ENCODE measurements at places on chromosomes 1 and 21.

DNA sequence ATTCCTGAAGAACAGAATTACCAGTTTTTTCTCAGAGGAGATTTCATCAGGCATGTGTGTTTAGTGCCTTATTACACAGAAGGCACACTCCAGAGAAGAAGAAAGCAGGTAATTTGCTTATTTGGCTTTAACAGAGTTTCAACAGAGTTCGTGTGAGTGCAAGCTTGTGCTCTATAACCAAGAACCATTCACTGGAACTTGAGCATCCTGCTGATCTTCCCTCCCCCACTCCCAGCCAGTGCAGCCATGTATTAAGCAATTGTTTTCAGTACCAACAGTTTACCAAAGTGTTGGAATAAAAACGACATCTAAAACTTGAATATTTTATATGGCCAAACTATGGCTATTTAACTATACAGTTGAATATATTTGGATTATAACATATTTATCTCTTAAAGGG, 4.3 kb downstream of the MGST3 start:
- no peak for DNase-seq

- no peak for DNase-seq
Observed at GRCh38 chr1:175254190-175254589, 61.6 kb upstream of the KIAA0040 start.

DNA sequence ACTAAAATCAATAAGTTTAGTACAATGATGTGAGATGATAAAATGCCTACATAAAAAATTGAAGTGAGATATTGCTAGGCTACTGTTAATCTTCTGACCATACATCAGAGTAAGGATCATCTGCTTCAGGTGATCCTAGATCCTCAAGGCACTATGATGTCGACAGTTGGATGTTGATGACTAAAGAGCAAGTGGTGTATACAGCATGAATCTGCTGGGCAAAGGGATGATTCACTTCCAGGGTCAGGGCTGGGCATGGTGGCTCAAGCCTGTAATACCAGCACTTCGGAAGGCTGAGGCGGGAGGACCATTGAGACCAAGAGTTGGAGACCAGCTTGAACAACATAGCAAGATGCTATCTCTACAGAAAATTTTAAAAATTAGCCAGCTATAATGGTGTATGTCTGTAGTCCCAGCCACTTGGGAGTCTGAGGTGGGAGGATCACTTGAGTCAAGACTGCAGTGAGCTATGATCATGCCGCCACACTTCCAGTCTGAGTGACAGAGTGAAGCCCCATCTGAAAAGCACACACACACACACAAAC, 24.6 kb downstream of the NUF2 start:
- no peak for DNase-seq

DNA sequence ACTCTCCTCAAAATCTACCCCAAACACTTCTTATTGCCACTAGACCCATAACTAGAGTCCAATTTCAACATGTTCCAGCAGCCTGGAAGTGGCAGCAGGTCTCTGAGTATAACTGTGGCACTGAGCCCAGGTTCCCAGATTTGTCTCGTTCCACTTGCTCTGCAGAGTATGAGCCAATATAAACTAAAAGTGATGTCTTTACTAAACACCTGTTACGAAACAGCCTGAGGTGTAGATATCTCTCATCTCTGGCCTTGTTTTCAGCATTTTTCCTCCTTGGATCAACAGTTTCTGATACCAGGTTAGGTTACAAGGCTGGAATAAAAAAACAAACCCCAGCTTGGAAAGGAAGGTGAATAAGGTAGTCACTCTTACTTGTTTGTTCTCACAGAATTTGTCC, 25.2 kb upstream of the PRDX6 start:
- no peak for DNase-seq

DNA sequence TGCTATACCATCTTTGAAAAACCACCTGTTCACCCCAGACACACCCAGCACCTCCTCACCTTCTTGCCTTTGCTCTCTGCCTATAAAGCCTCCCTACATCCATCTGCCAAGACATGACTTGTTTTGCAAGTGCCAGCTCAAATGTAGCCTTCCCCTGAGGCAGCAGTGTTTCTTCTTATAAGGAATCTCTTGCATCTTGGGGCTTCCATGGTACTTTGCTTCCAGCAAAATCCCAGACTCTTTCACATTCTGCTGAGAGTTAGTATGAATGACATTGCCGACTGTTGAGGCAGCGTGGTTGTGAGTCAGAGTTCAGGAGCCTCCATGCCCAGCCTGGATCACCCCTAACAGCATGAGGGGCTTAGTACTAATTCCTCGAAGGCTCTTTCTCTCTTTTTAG, 217.4 kb upstream of the RUNX1 start:
- DNase-seq = no peak

DNA sequence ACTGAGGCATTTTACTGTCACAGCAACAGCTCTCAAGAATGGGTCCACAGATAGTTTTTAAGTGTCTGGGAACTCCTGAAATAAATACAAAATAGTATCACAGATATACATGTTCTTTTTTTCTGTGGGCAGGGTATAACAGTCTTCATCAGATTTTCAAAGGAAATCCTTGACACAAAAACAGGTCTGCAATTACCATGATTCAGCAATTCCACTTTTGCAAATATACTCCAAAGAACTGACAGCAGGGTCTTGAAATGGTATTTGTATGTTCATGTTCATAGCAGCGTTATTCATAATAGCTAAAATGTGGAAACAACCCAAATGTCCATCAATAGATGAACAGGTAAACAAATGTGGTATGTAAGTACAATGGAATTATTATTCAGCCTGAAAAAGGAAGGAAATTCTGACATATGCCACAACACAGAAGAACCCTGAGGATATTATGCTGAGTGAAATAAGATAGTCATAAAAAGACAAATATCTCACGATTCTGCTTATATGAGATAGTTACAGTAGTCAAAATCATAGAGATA, 85.0 kb downstream of the EPS15 start:
- DNase-seq = no peak

Data from D721Med (cell line).